ENCODE measurements at places on chromosomes 2 and 18.

- no peak for DNase-seq
These were observed 34.1 kb downstream of the ODC1 start for GRCh38 chr2:10413991-10414451.

DNA sequence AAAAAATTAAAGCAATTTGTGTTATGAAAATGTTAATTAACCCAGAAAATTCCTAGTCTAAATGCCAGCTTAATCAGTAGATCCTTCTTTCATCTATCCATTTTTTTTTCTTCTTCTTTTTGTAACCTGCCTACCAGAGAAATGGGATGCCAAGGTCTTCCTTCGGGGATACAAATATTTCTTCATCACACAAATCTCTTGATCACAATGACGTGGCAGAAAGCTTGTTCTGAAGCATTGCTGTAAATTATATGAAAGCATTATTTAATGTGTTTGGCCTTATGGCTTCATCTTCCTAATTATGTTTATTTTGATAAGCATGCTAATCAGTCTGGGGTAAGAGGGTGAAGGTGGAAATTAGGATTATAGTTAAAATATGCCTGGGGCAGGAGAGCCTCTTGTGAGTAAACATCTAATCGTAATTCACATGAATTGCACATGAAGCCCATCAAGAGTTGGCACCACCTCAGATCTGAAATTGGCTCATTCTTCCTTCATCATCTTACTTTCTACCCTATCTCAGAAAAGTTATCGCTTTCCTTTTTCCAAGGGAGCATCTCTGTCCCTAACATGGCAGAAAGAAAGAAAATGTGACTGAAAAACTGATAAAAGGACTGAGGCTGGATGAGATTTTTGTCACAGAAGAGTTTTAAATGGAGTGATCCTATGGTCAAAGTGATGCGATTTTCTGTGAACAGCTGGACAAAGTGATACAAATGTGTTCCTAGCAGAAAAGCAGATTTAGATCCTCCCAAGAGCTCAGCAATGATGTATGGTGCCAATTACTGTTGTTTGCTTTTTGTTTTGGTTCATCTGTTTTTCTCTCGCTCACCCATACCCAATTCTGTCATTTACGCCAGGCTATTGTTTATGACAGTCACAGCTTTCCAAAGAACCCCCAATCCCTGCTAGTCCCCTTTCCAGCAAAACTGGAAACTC is 76.9 kb upstream of the PMAIP1 start:
- DNase-seq, result no peak

GRCh38 chr2:16322308-16323125 is 343.1 kb downstream of the CYRIA start:
- no peak for DNase-seq

- DNase-seq, result no peak
These were observed 893.5 kb upstream of the ZEB2 start for GRCh38 chr2:145413261-145414030.

GRCh38 chr2:150007815-150008430 is 420.3 kb upstream of the MMADHC start:
- DNase-seq, result no peak

DNA sequence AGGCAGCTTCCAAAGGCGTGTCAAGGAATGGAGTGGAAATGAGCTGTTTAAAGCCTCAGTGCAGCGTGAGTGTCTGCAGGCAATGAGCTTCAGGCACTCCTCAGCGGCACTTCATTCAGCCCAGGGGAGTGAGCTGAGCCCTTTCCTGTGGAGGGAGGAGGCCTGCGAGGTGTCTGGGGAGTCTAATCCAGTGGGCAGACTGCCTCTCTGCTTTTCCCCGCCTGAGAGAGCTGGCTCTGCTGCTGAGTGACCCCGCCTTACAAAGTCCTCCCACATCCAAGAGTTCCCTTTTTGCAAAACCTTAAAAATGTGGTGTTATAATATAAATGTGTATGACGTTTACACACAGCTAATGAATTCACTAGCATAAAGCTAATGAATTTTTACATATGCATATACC is 7.0 kb upstream of the LDLRAD4 start:
- no peak for DNase-seq

DNA sequence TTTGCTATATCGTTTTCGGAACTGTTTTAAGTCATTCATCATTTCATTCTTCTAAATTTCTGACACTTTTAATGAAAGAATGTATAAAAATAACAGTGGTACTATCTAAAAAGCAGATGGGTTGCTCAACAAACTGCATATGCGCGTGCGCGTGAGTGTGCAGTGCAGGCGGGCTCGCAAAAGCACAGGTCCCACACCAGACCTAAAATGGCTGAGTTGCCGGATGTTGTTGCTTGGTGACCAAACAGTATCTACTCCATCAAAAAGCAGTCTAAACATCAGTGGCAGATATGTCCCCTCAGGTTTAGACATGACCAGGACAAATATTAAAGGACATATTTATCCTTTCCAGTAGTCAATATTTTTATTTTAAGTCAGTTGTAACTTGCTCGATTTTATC is 5.1 kb downstream of the NOL4 start:
- DNase-seq, result no peak

GRCh38 chr2:75403991-75404428 is 156.7 kb downstream of the EVA1A start:
- no peak for DNase-seq

DNA sequence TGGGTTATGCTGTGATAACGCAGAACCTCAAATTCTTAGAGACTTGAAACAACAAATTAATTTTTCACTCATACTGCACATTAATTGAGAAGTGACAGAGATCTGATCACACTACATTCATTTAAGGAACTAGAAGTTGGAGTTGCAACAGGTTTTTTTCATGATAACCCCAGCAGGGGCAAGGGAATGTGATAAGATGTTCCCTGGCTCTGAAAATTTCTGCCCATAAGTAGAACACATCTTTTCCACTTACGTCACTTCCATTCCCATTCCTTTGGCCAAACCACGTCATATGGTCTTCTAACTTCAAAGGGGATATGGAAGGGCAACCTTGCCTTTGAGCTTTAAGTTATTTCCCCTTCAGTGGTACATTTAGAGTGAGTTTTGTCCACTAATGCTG is 29.7 kb upstream of the PSME4 start:
- no peak for DNase-seq

GRCh38 chr18:12308386-12309100 is 502 bp downstream of the TUBB6 start:
- DNase-seq, result no peak

- no peak for DNase-seq
These were observed 920 bp downstream of the GULP1 start for GRCh38 chr2:188292348-188293239.

DNA sequence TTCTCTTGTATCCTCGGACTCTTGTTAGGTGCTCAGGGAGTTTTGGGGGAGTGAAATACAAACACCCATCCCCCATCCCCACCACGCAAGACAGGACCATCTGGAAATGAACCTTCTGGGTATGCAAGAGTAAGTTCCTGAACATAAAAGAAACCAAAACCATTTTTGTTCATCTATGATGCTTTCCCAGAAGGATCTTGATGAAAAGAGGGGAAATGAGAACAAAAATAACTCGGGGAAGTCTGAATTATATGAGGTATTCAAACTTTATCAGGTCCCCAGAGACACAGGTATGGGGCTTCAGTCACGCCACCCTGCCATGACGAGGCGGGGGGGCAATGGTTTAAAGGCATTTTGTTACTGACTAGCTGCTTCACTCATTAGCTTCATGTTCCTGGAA is 68.6 kb upstream of the DNMT3A start:
- DNase-seq, result no peak
